ENCODE measurements at places on chromosomes 6 and 20. TPM values are rescaled to one million over a fixed set of nuclear protein-coding genes. Genes with fewer than 3 reads are reported as not detected.
A peak's percentile ranks its signal among the peaks of the same experiment; 100 is the strongest.

DNA sequence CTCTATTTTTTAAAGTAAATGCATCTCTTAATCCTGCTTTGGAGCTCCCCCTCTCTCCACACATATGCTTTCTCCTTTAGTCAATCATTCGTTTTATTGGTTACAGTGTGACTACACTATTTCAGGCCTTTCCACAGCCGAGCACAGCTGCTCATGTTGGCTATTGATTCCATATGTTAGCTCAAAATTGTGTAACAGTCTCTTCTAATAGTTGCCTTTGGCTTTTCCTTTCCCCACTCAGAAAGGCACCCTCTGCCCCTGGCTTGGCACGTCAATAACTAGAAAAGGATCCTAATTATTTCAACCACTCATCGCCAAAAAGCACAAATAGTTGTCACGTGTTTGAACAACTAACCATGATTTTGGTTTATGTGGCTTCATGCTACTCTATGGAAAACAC is 410.3 kb upstream of the SLC35B3 start:
- no peak for DNase-seq

DNA sequence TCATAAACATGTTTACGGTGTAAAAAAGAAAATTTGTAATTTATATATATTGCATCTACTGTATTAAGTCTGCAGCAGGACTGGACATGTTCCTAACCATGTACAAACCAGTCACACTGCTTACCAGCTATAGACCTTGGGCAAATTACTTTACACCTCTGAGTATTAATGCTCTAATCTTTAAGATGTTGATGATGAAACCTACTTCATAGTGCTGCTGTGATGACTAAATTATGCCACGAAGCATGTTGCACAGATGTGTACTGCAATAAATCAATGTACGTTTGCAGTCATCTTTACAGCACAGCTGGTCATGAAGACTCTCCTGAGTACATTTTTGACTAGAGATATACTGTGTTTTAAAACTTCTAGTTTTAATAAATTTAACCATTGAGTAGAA is 42.6 kb downstream of the PRKN start:
- peak; percentile 23 for DNase-seq

The OPRM1 gene
- total RNA-seq = not detected

DNA sequence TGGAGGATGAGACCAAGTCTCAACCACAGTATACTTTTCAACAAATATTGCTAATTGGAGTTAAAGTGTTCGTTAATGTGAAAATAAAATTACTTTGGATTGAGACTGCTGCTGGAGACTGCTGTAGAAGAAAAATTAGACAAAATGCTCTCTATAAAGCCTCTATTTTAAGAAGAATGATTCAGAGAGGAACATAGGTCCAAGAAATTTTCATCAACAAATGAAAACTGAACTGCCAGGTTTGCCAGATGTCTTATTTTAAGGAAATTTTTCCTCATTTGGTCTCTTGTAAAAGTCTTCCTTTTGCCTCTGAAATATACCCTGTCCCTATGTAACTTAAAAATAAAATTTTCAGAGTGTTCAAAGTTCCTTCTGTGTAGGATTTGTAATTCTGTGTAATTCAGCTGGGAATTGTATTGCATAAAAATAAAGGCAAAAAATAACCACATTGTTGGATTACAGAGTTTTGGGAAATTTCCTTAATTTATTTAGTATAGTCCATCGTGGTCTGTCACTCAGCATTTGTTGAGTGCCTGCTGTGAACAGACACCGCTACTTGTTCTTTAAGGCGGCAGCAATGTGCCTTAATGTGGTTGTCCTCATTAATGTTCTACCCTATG is 27.4 kb downstream of the ANKS1A start:
- DNase-seq = no peak

GRCh38 chr20:60630609-60631008 is 621.5 kb upstream of the CDH4 start:
- DNase-seq = no peak

The SUMO4 gene
- total RNA-seq = 0.34 TPM

The KCNK17 gene
- not detected for total RNA-seq

DNA sequence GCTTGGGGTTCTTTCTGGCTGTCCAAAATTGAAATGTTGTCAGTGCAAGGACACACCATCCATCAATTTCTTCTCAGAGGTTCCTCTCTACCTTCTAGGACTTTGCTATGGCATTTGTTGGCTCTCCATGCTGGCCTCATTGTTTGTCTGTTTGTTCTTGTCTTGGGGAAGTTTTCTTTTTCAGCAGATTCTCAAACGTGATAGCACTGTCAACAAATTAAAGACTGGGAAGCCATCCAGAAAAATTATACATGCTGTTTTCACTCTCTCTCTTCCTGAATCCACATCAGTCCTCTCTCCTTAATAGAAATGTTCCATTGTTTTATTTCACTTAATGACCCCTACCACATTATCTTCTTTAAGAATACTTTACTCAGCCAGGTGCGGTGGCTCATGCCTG is 130.4 kb downstream of the PCSK2 start:
- DNase-seq = no peak

The LY86 gene
- not detected for total RNA-seq

GRCh38 chr6:160030103-160030502 is 61.2 kb downstream of the IGF2R start:
- peak; percentile 98 for DNase-seq

The GLP1R gene
- not detected for total RNA-seq

DNA sequence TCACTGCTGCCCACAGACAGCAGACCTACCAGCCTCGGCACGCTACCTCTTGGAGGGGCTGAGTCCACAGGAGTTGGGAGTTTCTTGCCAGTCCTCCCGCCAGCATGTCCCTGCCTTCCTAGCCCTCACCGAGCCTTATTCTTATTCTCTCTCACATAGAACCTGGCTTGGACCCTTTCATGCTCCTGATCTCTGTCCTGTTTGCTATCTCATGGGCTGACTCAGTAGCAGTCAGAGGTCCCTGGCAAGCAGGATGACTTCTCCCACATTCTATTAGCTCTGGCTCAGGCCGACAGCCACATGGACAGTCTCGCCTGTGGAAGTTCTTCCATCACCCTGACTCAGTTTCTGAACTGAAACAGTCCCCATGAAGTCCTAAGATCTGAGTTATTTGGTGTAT is 313.2 kb upstream of the RNF24 start:
- DNase-seq = no peak

DNA sequence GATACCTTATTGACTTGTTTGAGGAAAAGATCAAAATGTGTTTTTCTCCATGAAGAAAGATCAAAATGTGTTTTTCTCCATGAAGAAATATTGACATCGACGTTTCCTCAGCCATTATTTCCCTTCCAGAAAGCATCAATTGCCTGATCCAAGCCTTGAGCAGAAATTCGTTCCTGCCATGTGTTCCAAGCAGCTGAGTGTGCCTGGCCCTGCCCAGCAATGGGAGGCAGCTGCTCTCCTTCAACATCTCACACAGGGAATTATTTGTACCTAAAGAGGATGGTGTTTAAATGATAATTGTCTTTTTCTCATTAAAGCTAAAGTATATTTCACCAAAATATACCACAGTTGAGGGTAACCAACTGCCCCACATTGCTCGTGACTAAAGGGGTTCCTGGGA is 7.8 kb upstream of the DUSP22 start:
- no peak for DNase-seq

GRCh38 chr6:15389084-15389764 is 143.4 kb downstream of the JARID2 start:
- DNase-seq = no peak

DNA sequence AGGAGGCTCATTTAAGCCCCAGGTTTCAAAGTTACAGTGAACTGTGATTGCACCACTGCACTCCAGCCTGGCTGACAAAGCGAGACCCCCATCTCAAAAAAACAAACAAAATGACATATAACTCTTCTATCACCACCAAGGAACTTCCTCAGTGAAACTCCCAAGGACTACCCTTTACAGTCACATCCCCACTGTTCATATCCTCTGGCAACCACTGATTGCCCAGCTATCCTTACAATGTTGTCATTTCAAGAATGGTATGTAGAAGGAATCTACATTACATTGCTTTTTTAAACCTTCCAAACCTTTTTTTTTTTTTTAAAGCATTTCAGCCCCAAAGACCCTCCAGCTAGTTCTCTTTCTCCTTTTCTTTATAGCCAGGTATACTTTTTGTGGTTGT is 123.1 kb upstream of the CARMIL1 start:
- no peak for DNase-seq

The TSPO2 gene
- total RNA-seq = not detected

GRCh38 chr6:120871416-120872261 is 462.6 kb downstream of the TBC1D32 start:
- DNase-seq = no peak

The SNAI1 gene
- not detected for total RNA-seq

DNA sequence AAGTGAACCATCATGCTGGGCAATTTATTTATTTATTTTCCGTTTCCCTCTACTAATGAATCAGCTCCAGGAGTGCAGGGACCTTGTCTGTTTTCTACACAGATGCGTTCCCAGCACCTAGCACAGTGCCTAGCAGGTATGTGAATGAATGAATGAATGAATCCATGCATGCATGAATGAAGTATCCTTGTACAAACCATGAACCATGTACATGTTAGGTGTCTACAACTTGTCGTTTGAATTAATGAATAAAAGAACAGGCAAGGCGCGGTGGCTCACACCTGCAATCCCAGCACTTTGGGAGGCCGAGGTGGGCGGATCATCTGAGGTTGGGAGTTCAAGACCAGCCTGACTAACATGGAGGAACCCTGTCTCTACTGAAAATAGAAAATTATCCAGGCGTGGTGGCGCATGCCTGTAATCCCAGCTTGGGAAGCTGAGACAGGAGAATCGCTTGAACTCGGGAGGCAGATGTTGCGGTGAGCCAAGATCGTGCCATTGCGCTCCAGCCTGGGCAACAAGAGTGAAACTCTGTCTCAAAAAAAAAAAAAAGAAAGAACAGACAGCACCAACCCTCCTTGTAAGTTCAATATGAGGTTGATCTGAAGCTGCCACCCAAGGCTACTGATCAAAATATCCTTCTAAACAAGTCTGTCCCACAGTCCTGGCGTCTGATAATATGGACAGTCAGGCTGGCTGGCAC is 27.3 kb upstream of the SLC9A8 start:
- no peak for DNase-seq

The ME1 gene
- 6.4 TPM for total RNA-seq

The DACT2 gene
- not detected for total RNA-seq

DNA sequence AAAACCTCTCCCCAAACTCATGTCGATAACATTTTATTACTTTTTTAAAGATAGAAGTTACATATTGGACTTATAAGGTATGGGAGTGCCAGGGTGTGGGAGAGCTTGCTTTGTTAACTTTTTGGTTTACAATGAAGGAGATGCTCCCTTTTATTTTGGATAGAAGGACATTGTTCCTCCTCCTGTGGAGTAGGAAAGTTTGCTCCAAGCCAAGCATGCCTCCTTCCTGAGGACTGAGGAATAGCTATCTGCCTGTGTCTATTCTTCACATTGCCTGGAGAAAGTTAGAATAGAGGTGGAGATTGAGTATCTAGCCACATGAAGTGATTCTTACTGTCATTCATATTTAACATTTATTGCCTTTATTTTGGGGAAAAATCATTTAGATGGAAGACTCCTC is 71.9 kb downstream of the EYA4 start:
- DNase-seq = no peak

The MTFR2 gene
- total RNA-seq = 7.6 TPM

DNA sequence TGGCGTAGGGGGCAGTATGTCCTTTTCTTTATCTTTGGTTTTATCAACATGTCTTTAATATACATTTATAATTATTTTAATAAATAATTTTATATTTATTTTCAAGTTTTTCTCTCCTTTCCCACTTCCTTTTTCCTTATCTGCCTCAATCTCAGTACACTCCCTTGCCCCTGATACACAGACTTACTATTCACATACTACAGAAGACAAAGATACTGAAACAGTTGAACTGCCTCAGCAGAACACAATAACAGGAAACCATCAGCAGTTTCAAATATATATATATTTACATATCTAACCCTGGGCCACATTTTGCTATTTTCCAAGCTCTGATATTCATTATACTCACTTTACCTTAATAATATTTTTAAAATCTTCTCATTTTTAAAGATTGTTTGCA is 19.8 kb downstream of the IBTK start:
- DNase-seq = no peak

The MAP1LC3A gene
- 44.2 TPM for total RNA-seq

DNA sequence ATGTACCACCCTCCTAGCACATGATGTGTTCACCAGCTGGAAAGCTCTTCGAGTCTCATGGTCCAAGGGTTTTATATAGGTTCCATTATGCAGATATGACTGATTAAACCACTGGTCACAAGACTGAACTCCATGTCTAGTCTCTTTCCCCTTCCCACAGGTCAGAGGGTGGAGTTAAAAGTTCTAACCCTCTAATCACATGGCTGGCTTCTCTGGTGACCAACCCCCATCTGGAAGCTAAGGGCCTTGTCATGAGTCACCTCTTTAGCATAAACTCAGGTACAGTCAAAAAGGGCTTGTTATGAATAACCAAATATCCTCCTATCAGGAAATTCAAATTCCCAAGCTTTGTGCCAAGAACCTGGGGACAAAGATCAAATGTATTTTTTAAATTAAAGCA is 52.0 kb upstream of the KLHL31 start:
- DNase-seq = no peak

The MUCL3 gene
- not detected for total RNA-seq

- no peak for DNase-seq
Measured at GRCh38 chr6:169168706-169169105, 84.9 kb downstream of the THBS2 start.

DNA sequence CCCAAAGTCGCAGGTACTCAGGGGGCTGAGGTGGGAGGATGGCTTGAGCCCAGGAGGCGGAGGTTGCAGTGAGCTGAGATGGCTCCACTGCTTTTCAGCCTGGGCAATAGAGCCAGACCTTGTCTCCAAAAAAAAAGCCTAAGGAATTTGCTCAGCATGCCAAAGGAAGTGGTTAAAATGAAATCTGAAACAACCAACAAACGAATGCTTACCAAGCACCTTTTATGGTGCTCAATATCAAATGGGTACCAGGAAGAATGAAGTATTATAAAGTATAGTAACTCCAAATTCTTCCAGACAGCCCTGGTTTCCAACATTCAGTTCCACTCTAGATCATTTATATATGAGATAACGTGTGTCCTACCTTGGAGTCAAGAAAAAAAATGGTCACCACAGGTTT is 14.0 kb downstream of the GMDS start:
- DNase-seq = peak; percentile 34

The XKR7 gene
- under 0.01 TPM for total RNA-seq

The ADTRP gene
- total RNA-seq = 0.64 TPM

- no peak for DNase-seq
Measured at GRCh38 chr20:62780696-62781095, 15.6 kb upstream of the MRGBP start.

The CLIC5 gene
- not detected for total RNA-seq

All from LHCN-M2 (cell line).